ENCODE measurements at places on chromosomes 16 and 17. TPM values are rescaled to one million over a fixed set of nuclear protein-coding genes. Genes with fewer than 3 reads are reported as not detected.

The TMEM92 gene
- 0.54 TPM for total RNA-seq

The KRT32 gene
- total RNA-seq = 0.72 TPM

The C16orf92 gene
- not detected for total RNA-seq

The SPATA32 gene
- total RNA-seq = 0.26 TPM

The CYB5B gene
- total RNA-seq = 326 TPM

The PYY gene
- not detected for total RNA-seq

The CDRT15L2 gene
- not detected for total RNA-seq

The SLFN11 gene
- 45.0 TPM for total RNA-seq

The GLIS2 gene
- total RNA-seq = 87.3 TPM

The SCGB1C2 gene
- total RNA-seq = not detected

The CNTNAP1 gene
- 20.4 TPM for total RNA-seq

The OR1F1 gene
- total RNA-seq = 0.26 TPM

The TMIGD1 gene
- total RNA-seq = not detected

The ALDH3A1 gene
- 0.21 TPM for total RNA-seq

The KRT33B gene
- total RNA-seq = not detected

The PRR15L gene
- total RNA-seq = 0.18 TPM

The EXOC3L1 gene
- total RNA-seq = 0.41 TPM

The TBC1D3C gene
- total RNA-seq = not detected

The OSGIN1 gene
- 4.9 TPM for total RNA-seq

The RAB11FIP4 gene
- total RNA-seq = 10.8 TPM

The ABCC11 gene
- total RNA-seq = not detected

The MRPL45 gene
- total RNA-seq = 24.7 TPM

The HELZ gene
- 15.0 TPM for total RNA-seq

The TLCD2 gene
- 7.0 TPM for total RNA-seq

The GRB7 gene
- 2.8 TPM for total RNA-seq

The G6PC1 gene
- total RNA-seq = 0.08 TPM

The CEMP1 gene
- not detected for total RNA-seq

The RANBP10 gene
- 13.4 TPM for total RNA-seq

The LITAFD gene
- not detected for total RNA-seq

The SOST gene
- total RNA-seq = not detected

The HOXB3 gene
- 127 TPM for total RNA-seq

The GLP2R gene
- total RNA-seq = 0.08 TPM

The FOXO3B gene
- 4.2 TPM for total RNA-seq

The DDX28 gene
- total RNA-seq = 8.4 TPM

The ATP2A3 gene
- total RNA-seq = 29.7 TPM

The MT3 gene
- not detected for total RNA-seq

The MAPT gene
- 0.59 TPM for total RNA-seq

The KRTAP4-4 gene
- total RNA-seq = not detected

The SLFN12L gene
- 0.33 TPM for total RNA-seq

The TOP2A gene
- 230 TPM for total RNA-seq

The BTBD17 gene
- not detected for total RNA-seq

The YPEL3 gene
- total RNA-seq = 0.69 TPM

The PDIA2 gene
- total RNA-seq = 1.1 TPM

The C17orf50 gene
- total RNA-seq = not detected

The TP53TG3 gene
- total RNA-seq = 1.2 TPM

The SCNN1B gene
- total RNA-seq = 10.7 TPM

The KCNJ16 gene
- total RNA-seq = not detected

The ALDOC gene
- 13.4 TPM for total RNA-seq

The CACNG4 gene
- total RNA-seq = 40.3 TPM

The SLC35G6 gene
- total RNA-seq = not detected

The ACD gene
- total RNA-seq = 34.9 TPM

The PCTP gene
- total RNA-seq = 23.7 TPM

The FOXF1 gene
- 0.10 TPM for total RNA-seq

The TMC8 gene
- total RNA-seq = 1.4 TPM

The UNC119 gene
- total RNA-seq = 44.7 TPM

The EMP2 gene
- 13.8 TPM for total RNA-seq

The MATCAP1 gene
- total RNA-seq = 13.9 TPM

The C17orf67 gene
- 3.4 TPM for total RNA-seq

The ZDHHC7 gene
- total RNA-seq = 71.5 TPM

Measured in Panc1 (cell line).